ENCODE measurements at places on chromosomes 13 and 19.

- DNase-seq: no peak
Measured at GRCh38 chr19:13301627-13302334, 151.6 kb downstream of the IER2 start.

DNA sequence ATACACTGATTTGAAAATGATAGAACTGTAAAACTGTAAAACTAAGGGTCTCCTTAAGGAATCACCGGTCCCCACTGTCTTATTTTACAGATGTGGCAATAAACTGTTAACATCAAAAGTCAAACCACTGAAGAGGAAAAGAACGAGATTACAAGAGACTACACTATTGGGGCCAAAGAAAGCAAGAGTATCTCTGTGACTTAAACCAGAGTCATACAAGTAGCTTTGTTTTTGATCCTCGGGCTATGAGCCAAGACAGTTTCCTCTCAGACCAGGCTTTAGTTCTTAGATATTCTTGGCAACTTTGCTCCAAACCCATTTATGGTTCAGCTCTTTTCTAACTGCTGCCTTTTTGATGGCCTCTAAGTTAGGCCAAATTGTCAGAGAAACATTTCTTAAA is 113.8 kb downstream of the TBC1D4 start:
- DNase-seq: peak; percentile 92

GRCh38 chr19:18940769-18941627 is at the start of gene HOMER3:
TSS of gene HOMER3 (minus strand) at chr19:18941217. CDS start at chr19:18938982, 2,235 bp downstream.
- DNase-seq: peak; percentile 39

- peak; percentile 36 for DNase-seq
Measured at GRCh38 chr13:73872397-73872796, 261.8 kb downstream of the KLF12 start.

GRCh38 chr19:662207-662961 is 630 bp downstream of the RNF126 start:
- DNase-seq: peak; percentile 38

- no peak for DNase-seq
Measured at GRCh38 chr13:67001363-67001762, 228.8 kb downstream of the PCDH9 start.

Measured in IMR-90 (cell line).